ENCODE measurements at places on chromosomes 12 and 14.

DNA sequence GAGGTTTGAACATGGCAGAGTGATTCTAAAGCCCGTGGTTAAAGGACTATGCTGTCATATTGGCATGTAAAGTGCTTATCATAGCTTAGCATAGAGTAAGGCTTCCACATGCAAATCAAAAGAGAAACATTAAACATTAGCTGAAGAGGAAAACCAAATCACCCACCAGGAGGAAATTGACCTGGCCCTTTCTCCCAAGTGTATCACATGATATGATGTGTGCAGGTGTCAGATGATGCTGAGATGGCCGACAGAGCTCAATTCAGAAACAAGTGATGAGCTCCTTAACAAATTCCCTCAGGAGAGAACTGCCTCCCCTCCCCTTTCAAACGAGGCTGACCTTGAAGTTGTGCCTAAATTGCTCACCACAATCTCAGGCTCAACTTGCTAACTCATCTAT, 217.1 kb upstream of the BTG1 start:
- DNase-seq: no peak

GRCh38 chr12:132186857-132187620, 42.8 kb downstream of the NOC4L start:
- DNase-seq: no peak

DNA sequence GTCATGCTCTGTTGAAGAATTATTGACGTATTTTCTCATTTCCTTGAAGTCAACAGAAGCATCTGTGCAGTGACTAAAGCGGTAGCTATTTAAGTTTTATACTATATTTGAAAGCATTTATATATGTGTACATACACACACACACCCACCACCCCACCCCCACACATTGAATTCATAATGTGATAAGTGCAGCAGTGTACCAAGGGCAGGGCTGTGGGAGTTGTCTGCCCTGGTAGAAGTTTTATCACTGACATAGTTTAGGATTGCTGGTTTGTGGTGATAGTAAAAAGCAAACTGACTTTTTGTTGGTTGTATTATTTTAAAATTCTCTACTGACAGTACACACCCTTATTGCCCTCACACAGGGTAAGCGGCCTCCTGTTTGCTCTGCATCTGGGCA, 39.1 kb downstream of the GAS2L3 start:
- DNase-seq: no peak

GRCh38 chr12:53938326-53939140, at the start of gene HOXC13:
TSS of gene HOXC13 (plus strand) at chr12:53938831. CDS start at chr12:53938907, 76 bp downstream.
- no peak for DNase-seq

GRCh38 chr12:123398550-123399254, 14.8 kb downstream of the KMT5A start:
- peak; percentile 50 for DNase-seq

DNA sequence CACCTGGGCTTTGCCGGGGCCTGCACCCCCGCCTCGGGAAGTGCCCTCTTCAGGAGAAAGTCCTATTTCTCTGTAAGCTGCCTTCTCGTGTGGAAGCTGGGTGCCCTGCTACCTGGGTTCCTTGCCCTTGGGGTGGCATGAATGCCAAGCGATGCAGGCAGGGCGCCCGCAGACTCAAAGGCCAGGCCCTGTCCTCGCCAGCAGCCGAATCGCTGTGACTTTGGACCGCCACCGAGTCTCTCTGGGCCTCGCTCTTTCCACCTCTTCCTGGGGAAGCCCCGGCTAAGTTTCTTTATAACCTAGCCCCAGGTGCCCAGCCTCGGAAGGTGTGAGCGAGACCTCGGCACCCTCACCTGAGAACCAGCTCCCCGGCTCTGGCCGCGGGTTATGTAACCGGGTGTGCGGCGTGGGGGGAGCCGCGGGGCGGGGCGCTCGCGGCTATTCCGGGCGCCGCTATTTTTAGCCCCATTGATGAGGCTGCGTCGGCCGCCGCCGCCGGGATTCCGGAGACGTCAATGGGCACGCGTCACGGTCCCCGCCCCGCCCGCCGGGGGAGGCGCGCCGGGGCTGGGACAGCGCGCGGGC, 14.6 kb upstream of the NR4A1 start:
- peak; percentile 56 for DNase-seq

- no peak for DNase-seq
Observed at GRCh38 chr12:83335748-83336147, 649.0 kb downstream of the TMTC2 start.

GRCh38 chr14:31243860-31244259, 36.3 kb upstream of the HECTD1 start:
- DNase-seq: no peak

GRCh38 chr14:106511006-106511799, 984.8 kb downstream of the TMEM121 start:
- DNase-seq: no peak
